ENCODE measurements at places on chromosomes 11 and 22.
A peak's percentile ranks its signal among the peaks of the same experiment; 100 is the strongest.

DNA sequence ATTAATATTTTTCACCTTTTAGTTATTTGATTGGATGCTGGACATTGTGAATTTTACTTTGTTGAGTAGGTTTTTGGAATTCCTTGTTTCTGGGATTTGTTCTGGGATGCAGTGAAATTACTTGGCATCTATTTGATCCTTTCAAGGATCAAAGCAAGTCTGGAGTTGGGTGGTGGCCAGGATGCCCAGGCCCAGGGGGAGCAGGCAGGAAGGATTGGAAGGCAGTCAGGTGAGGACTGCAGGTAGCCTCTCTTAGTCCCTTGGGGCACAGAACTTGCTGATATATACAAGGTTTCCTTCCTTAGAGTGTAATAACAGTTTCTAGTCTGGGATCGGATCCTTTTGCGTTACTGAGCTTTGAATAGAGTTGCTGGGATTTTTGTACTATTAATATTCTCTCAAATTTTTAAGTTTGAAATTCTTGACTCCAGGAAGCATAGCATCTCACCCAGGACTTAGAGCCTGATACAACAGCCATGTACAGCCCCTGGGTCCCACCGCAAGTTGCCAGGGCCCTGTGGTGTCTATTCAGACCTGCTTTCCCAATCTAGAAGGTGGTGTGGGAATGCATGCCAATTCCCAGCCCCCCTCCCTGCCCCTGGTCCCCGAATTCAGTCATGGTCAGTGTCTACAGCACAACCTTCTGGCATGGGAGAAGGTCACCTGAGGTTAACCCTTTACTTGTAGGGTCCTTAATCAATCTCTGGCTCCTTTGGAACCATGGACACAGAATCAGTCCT lies 6.1 kb downstream of the ZNF74 start:
- DNase-seq = no peak

GRCh38 chr11:102241026-102241425 lies 76.3 kb upstream of the BIRC3 start:
- no peak for DNase-seq

- no peak for DNase-seq
Observed at GRCh38 chr11:84902445-84902844, 724.7 kb downstream of the DLG2 start.

- no peak for DNase-seq
Observed at GRCh38 chr22:38653741-38654140, 2.5 kb downstream of the FAM227A start.

DNA sequence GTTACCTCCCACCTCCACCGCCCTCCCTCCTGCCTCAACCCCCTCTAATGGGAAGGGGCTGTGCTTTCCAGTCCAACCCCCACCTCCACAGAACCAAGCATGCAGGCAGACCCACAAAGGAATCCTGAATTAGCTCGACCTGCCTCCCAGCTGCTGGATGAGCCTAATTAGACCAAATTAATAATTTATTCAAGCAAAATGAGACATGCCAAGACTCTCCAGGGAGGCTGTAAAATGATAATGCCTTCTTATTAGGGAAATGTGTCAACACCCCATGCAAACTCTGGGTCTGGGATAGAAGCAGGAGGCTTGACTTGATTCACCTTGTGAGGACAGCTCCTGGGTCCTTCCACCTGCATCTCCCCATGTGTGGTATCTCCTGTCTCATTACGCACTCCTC lies 59.4 kb upstream of the HMGXB4 start:
- no peak for DNase-seq

- no peak for DNase-seq
Observed at GRCh38 chr22:23565915-23566704, 14.0 kb downstream of the IGLL1 start.

DNA sequence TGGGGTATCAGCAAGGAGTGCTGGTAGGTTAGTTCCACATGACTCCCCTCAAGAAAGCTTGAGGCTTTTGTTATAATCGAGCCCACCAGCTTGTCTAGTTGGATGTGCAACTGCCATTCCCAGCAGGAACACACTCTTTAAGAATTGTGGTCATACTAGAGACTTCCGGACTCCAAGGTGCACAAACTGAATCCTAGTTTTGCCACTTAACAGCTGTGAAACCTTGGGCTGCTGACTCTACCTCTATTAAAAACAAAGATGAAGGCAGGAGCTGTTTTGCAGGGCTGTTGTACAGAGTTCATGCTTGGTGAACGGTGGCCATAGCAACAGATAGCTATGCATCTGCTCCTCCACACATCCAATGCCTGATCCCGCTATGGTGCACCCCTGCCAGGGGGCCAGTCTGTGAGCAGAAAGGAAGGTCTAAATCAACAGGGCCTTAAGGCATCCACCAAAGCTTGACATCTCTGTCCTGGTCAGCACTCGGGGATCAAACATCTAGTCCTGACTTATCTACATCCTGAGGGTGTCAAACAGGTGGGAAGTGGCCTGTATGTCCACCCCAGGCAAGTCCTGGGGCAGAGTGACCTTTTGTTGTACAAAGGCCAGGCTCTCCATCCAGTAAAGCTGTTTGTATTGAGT lies 36.4 kb downstream of the DKK3 start:
- no peak for DNase-seq

GRCh38 chr11:60307507-60308195 lies 19.4 kb upstream of the MS4A6E start:
- peak; percentile 58 for DNase-seq

DNA sequence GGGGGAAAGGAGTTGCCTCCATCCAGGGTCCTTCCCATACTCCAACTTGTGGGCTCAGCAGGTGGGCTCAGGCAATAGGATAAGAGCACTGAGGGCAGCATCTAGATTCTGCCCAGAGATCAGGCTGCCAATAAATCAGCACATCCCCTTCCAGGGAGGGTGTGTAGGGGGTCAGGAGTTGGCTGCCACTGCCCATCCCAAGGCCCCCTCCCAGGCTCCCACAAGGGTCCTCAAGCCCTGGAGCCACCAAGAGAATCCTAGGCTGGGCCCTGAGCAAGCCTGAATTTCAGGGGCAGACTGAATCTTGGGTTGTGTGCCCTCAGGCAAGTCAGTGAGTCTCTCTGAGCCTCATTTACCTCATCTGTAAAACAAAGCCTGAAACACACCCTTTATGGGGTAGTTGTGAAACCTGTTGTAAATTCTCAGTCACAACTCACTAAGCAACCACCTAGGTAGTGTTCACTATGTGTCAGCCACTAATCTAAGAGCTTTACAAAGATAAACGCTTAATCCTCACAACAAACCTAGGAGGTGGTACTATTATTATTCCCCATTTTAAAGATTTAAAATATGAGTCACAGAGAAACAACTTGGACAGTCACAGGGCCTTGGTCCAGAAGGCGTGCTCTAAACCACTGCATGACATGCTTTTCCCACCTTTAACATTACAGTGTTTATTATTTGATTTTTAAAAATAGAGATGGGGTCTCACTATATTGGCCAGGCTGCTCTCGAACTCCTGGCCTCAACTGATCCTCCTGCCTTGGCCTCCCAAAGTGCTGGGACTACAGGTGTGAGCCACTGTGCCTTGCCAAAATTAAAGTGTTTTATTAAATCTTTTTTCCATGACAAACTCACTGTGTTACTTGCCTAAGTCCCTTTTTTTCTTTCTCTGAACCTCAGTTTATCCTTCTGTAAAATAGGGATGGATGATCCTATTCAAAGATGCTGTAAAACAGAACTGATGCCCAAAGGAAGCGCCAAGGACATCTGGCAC lies 36.2 kb downstream of the LMO1 start:
- no peak for DNase-seq

DNA sequence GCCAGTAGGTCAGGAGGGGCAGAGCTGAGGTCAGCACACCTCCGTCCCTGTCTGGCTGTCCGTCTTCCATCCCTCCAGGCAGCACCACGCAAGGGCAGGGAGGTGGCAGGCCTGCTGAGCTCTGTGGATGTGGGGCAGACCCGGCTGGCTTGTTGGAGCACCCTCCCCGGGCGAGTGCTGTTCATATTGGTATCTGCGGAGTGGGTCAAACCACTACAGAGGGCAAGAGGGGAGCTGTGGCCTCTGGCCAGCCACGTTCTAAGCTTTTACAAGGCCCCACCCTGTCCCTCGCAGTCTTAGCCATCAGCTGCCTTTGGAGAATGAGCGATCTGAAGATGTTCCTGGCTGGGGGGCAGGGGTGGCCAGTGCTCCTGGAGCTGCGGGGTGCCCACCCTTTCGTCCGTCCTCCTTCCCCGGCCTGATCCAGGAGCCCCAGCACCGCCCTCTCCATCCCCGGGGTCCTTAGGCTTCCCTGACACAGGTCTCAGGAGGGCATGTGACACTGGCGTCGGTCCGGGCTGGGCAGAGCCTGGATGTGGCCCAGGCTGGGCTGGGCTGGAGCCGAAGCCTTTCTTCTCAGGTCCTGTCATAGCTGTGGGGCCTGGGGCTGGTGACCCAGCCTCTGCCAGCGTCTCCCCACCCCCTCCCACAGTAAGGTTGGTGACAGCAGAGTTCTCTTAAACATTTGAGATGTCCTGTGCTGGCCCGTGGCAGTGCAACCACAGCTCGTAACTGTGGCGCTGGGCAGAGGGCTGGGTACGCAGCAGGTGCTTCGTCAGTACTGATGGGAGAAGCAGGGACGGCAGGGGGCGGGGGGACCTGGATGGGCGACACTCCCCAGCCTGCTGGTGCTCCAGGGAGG lies 31.7 kb upstream of the GRAMD4 start:
- DNase-seq = no peak

DNA sequence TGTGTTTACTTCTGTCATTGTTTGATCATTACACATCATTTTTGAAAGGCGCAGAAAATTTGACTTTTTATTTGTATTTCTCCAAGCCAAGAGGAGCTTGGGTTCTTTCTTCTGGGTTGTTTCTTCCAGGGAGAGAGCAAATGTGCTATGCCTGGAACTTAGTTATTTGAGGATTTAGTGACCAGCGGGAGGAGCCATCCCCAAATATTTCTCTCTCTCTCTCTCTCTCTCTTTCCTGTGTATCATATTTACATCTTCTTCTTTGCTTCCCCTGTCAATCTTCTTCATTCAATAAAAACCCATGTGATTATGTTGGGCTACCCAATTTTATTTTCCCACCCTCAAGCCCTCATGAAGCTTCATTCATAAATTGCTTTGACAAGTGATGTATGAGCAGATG lies 534.5 kb downstream of the LRRC4C start:
- DNase-seq = no peak

GRCh38 chr11:86715611-86716010 lies 43.2 kb upstream of the ME3 start:
- no peak for DNase-seq

DNA sequence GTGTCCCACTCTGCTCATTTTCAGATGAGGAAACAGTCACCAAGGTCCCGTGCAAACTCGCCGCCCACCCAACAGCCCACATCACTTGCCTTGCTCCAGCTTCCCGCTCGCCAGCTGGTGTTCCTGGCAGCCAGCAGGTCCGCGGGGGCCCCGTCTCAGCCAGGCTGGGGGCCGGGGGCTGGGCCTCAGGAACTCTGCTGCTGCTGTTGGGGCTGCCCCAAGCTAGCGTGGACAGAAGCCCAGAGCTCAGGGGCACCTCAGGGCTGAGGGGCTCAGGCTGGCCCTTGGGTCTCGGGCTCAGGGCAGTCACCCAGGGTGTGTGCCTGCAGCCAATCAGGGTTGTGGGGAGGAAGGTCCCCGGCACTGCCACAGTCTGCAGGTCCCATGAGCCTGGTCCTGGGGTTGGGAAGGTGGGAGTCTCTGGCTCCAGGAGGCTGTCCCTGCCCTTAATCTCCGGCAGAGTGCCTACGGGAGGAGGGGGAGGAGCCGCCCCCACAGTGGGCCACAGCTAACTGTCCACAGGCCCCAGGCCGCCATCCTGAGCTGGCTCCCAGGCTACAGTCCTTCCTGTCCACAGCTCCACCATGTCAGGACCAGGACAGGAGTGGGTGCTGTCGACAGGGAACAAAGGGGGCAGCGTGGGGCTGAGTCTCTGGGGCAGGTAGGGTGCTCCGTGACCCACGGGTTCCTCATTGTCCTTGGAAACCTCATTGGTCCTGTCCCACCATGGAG lies 65.2 kb downstream of the ARFGAP3 start:
- DNase-seq = peak; percentile 15

Data from inflammatory macrophage treated with lipopolysaccharide for 4 hours (primary cell).